Esophagus mucosa (tissue), 1 donor: ENCODE measurements at places on chromosomes 1 and 21. TPM values are rescaled to one million over a fixed set of nuclear protein-coding genes. Genes with fewer than 3 reads are reported as not detected.

GRCh38 chr1:75293270-75293669, 159.1 kb downstream of the LHX8 start:
- ATAC-seq, result no peak

The IFNAR1 gene
- 15.5 TPM for total RNA-seq

DNA sequence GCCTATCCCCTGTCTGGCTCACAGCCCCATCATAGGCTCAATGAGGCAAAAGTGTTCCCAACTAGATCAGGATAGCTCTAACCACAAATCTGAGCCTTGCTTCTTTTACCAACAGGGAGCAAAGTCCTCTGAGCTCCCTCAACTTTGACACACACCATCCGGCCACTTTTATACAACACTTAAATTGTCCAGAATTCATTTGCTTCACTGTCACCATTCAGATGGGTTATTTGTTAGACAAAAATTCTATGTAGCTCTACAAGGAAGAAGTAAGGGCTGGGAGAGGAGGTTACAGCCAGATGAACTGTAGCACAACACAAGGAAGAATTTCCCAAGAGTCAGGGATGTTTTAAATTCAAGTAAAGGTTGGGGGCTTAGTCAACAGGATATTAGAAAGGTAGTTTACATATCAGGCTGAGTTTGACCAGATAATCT, 50.8 kb downstream of the TGFBR3 start:
- no peak for ATAC-seq

- ATAC-seq, result no peak
Observed at GRCh38 chr21:42344631-42345030, 6.2 kb downstream of the TFF2 start.

GRCh38 chr1:203609979-203610493, 16.6 kb upstream of the ATP2B4 start:
- no peak for ATAC-seq

- no peak for ATAC-seq
Observed at GRCh38 chr1:4019606-4020331, 119.7 kb upstream of the C1orf174 start.

- peak; percentile 45 for ATAC-seq
Observed at GRCh38 chr1:223712850-223713474, 623 bp downstream of the CAPN2 start.

DNA sequence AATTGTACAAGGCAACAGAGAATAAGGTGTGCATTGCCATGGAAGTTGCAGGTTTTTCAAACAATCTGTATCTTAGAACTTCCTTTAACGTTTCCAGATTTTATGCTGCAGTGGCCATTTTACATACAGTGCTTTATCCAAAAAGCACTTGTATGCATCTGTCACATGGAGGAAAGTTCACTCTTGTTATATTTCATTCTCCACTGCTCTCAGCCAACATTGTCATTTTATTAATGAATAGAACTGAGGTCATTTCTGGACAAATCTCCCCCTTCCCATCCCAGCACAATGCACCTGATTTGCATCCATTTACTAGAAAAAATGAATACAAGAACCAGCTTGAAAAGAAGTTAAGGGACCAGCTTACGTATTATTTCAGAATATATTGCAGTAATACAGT, 342.0 kb downstream of the USP25 start:
- no peak for ATAC-seq

GRCh38 chr1:216814576-216815259, 91.5 kb upstream of the ESRRG start:
- ATAC-seq, result no peak

GRCh38 chr21:24955275-24955961, 651.9 kb downstream of the MRPL39 start:
- ATAC-seq, result peak; percentile 28

The BOLA1 gene
- total RNA-seq, result 12.0 TPM

The MTARC2 gene
- 3.0 TPM for total RNA-seq

The CSMD2 gene
- total RNA-seq, result 0.08 TPM

The OR10R2 gene
- not detected for total RNA-seq

The IRF6 gene
- 159 TPM for total RNA-seq

The C8A gene
- not detected for total RNA-seq

The MYCL gene
- 16.9 TPM for total RNA-seq

The URB2 gene
- 6.3 TPM for total RNA-seq

The RHEX gene
- total RNA-seq, result 0.48 TPM

The PDPN gene
- 19.9 TPM for total RNA-seq

The MYOG gene
- not detected for total RNA-seq

DNA sequence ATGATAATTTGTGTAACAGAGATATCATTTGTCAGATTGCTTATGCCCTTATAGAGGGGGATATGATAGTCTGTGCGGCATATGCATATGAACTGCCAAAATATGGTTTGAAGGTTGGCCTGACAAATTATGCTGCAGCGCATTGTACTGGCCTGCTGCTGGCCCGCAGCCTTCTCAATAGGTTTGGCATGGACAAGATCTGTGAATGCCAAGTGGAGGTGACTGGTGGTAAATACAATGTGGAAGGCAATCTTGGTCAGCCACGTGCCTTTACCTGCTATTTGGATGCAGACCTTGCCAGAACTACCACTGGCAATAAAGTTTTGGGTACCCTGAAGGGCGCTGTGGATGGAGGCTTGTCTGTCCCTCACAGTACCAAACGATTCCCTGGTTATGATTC, 82.4 kb downstream of the ZMYM4 start:
- no peak for ATAC-seq

- no peak for ATAC-seq
Observed at GRCh38 chr21:42656872-42657271, 3.5 kb downstream of the PDE9A start.

The CRYAA gene
- total RNA-seq, result not detected

DNA sequence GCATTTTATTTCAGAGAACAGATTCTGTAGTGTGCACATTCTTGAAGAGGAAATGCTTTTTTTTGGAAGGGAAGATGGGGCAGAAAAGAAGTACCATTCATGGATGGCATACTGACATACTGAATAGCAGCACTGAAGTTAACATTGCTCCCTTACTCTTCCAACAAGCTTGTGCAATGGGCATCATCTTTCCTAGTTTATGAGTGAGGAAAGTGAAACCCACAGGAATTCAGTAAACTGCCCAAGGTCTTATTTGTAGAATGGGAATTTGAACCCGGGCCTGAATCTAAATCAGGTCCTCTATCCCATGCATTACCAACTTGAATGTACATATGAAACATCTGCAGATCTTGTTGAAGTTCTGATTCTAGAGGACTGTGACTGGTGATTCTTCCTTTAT, 215.7 kb upstream of the FGGY start:
- ATAC-seq, result no peak

The INSRR gene
- total RNA-seq, result not detected

DNA sequence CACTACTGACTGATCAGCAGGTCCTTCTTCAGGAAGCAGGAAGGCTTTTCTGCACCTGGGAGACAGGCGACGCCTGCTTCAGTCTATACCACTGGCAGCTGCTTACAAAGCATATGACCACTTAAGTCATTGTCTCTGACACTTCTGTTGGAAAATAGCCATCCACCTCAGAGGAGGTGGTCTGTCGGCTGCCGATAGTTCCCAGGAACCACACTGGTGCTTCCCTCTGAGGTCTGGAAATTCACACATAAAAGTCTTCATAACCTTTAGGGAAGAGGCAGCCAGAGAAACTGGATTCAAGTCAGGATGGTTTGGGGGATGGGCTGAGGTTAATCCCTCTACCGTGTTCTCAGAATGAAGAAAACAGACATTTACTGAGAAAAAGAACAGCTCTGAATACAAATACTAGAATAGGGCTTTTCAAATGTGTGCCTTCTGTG, 15.6 kb upstream of the SRP9 start:
- no peak for ATAC-seq

The ADPRS gene
- total RNA-seq, result 27.4 TPM

- no peak for ATAC-seq
Observed at GRCh38 chr1:204285436-204286305, 71.9 kb upstream of the GOLT1A start.

DNA sequence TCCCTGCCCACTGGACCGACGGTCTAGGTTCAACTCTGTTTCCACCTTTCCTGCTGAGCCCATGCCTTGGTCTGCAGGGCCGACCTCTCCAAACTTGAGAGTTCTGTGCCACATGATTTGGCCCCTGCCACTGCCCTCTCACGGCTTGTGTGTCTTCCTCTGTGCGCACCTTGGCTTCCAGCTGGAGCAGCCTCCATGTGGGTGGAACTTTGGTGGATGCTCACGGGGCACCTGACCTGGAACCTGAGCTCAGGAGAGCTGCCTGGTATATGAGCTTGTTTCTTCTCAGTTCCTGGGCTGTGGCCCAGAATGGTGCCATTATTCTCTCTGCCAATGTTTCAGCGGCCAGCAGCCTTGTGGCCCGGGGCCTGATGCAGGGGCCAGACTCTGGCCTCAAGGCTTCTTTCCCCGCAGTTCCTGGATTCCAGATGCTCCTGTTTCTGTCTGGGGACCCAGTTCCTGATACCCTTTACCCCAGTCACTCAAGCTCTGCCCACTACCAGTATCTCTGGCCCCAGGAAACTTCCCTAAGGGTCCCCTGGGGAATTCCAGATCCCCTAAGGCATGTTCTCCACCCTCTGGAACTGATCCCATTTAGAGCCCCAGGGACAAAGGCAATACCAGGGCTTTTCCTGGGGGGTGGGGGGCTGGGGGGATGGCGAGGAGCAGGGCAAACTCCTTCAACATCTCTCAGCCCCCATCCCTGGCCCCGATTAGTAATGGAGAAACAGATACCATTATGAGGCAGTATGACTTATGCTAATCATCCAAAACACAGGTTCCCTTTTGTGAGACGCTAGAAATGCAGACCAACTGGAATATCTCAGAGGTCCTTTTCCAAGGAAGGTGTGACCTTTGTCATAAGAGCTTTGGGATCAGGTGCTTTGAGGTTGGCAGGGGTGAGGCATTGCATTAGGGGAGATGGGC, 11.1 kb downstream of the QSOX1 start:
- ATAC-seq, result no peak

GRCh38 chr21:23488245-23488644, 2119.0 kb downstream of the MRPL39 start:
- no peak for ATAC-seq

The NUDT4B gene
- total RNA-seq, result not detected

DNA sequence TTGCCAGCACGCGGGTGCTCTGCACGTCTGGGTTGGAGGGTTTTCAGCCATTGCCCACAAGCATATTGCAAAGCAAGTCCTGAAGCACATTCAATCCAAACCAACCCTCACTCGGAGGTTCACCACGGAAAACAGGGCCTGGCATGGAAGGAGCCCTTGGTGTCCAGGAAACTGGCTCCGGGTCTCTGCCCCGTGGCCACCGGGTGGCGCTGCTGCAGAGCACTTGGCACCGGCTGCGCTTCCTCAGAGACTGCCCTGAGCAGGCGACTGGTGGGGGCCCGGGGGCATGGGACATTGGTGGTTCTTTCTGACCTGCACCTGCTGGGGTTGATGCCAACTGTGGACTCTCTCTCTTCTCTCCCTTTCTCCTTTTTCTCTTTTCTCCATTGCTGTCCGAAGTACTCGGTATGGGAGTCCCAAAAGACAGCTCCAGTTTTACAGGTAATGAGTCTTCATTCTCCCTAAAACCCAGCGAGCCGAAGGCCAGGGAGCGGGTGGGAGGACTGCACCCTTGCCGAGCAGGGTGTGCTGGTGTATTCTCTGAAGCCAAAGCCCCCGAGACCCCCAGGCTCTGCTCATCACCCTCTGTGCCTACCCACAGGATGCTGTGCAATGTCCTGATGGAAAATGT, 4.1 kb upstream of the KCNAB2 start:
- peak; percentile 44 for ATAC-seq

- ATAC-seq, result no peak
Observed at GRCh38 chr1:87959236-87959635, 630.6 kb downstream of the LMO4 start.

The TAS1R1 gene
- total RNA-seq, result not detected

DNA sequence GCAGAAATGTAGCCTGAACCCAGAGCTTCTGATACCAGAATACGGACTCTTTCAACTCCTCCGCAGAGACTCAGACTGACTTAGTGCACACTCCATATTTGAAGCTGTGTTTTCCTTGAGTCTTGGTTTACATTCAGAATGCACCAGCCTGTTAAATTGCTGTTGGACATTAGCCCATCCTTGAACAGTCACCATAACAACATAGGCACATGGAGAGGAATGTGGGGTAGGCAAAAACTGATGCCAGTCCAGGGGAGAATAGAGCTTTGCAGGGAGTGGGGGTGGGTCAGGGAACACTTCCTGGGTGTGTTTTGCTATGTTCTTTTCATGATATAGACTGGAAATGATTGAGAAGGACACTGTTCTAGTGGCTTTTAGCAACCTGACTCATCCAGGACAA, 76.3 kb upstream of the CACNA1E start:
- ATAC-seq, result no peak

GRCh38 chr21:41750532-41751151, 16.2 kb downstream of the RIPK4 start:
- peak; percentile 1 for ATAC-seq

DNA sequence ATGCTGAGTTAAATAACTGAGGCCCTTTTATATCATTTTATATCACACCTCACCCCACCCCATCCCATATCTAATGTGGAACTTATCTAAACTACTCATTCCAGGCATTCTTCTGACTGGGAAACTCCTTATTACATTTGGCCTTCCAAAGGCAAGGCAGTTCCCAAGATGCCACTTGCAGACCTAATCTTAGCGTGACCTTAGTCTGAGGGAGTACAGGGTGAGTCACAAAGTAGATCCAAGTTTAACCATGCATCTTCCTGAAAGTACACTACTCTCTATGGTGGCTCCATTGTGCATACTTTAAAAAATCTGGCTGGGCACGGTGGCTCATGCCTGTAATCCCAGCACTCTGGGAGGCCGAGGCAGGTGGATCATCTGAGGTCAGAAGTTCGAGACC, 353.6 kb upstream of the C1orf87 start:
- ATAC-seq, result no peak

- peak; percentile 30 for ATAC-seq
Observed at GRCh38 chr1:35707601-35708440, 10.9 kb downstream of the C1orf216 start.

DNA sequence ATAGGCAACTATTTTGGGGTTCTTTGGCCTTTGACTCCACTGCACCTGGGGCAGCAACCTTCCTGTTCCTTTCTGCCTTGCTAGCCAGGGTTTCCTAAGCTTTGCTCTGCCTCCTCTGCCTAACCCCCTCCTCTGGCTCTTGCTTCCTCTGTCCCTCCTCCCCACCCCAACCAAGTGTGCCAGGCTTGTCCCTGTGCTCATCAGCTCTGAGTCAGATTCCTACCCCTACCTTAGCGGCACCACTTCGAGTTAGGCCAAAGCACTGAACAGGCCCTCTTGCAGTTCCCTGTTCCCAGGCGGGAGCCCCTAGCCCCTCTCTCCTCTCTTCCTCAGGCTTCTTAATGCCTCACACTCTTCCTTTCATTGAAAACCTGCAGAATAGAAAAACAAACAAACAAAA, 74.8 kb upstream of the HAO2 start:
- no peak for ATAC-seq
